ENCODE measurements at places on chromosomes 2 and 18. TPM values are rescaled to one million over a fixed set of nuclear protein-coding genes. Genes with fewer than 3 reads are reported as not detected.

The DNER gene
- not detected for total RNA-seq

The PROM2 gene
- total RNA-seq: 0.47 TPM

- peak; percentile 4 for DNase-seq
These were observed 51.1 kb upstream of the ARHGAP15 start for GRCh38 chr2:143078104-143078503.

DNA sequence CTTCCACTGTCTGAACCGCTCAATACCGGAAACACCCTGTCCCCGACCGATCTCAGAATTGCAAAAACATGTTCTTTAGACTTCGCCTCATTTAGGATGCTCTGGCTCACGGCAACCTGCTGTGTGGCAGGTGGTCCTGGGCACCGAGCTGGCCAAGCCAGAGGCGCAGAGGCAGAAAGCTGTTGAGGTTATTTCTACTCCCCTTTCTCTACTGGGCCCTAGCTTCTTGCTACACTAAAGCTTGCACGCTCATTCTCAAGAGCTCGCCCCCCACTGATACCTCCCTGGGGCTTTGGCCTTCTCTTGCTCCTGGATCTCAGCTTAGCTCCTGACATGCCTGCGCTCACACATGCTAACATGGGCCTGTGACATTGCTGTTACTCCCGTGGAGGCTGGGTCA is 417.4 kb downstream of the LPIN1 start:
- no peak for DNase-seq

- DNase-seq: no peak
These were observed 87.3 kb downstream of the DOCK10 start for GRCh38 chr2:224954980-224955379.

The EVA1A gene
- total RNA-seq: not detected

The PIEZO2 gene
- not detected for total RNA-seq

The CDK5R2 gene
- total RNA-seq: not detected

GRCh38 chr2:234348081-234348480 is 148.8 kb downstream of the ARL4C start:
- peak; percentile 26 for DNase-seq

DNA sequence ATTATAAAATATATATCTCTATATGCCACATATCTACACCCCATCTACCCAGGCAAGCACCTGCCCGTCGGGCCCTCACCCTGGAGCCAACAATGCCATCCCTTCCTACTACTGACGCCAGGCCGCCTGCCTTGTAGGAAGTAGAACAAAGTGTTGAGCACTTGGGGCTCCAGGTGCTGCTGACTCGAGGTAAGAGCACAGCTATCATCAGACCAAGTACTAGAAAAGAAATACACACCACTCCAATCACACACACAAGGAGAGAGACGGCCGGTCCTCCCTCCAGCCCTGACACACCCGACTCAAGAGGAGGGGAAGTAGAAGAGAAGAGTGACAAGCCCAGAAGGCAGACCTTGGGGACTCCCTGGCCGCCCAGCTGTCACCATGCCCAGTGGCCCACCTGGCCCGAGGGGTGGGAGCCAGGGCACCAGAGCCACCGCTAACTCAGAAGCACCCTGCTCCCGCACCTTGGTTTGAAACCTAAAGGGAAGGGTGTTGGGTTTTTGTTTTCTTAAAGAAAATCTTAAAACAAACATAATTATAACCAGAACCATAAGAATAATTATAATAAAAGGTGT is 64.0 kb upstream of the POMC start:
- no peak for DNase-seq

GRCh38 chr2:9100080-9100876 is 96.8 kb upstream of the MBOAT2 start:
- DNase-seq: no peak

GRCh38 chr2:45131587-45131986 is 122.3 kb upstream of the SIX2 start:
- no peak for DNase-seq

The LYPD6 gene
- total RNA-seq: not detected

DNA sequence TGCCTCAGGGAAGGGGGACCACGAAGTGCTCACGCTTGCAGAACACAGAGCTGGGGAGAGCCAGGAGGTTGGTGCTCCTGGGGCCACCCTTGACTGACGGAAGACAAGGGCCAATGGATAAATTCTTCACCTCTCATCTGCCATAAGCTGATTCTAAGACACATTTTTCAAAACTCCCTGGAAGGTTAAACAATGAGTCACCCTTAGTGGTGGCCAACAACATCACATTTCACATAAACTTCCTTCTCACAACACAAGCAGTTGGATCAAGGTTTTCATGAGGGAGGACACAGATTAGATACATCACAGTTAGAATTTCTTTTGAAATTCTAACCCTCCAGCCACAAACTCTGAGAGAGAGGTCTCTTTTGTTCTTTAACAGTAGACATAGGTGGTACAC is 713.6 kb upstream of the POU3F3 start:
- DNase-seq: no peak

The ERBB4 gene
- total RNA-seq: not detected

The SPEG gene
- 4.1 TPM for total RNA-seq

GRCh38 chr2:49490710-49491109 is 336.4 kb upstream of the FSHR start:
- no peak for DNase-seq

DNA sequence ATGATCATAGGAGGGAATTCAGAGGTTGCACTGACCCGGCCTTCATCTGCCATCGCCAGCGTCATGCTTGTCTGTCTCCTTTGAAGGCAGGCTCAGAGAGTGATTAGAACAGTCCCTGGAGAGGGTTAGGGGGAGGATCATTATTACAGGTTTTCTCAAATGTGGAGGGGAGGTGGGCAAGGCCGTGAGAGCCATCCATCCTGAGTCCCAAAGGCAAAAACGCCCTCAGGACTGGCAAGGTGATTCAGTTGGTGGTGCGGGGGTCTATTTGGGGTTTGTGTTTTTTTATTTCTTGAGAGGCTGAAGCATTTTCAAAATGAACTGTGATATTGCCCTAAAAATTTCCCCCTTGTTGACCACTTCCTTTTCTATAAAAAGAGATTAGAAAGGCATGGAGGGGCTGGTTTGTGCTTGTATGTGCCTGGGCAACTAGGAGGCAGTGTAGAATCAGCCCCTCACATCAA is 39.3 kb upstream of the GYPC start:
- no peak for DNase-seq

- DNase-seq: no peak
These were observed 96.4 kb downstream of the EN1 start for GRCh38 chr2:118750959-118751565.

The SERPINB5 gene
- not detected for total RNA-seq

- no peak for DNase-seq
These were observed 4.5 kb downstream of the NXPH2 start for GRCh38 chr2:138775736-138776135.

GRCh38 chr18:48930926-48931325 is 19.8 kb downstream of the SMAD7 start:
- DNase-seq: no peak

DNA sequence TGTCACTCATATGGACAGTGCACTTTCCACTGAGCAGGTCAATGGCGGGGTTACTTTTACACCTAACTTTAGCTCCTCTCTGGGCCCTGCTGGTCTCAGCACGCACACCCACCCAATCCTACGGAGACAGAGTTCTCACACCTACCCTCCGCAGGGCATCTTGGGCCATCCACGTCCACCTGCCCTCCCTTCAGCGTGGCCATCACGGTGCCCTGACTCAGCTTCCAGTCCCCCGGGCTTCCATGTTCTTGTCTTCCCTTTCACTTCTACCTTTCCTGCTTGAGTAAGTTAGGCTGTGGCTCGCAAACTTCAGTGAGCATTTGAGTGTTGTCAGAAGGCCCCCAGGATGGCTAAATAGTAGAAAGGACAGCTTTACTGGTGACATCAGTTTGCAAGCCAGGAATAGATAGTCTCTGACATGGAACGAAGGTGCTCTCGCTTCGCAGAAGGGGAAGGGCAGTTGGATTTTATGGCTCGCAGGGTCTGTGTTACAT is 232.4 kb downstream of the SEPTIN10 start:
- DNase-seq: no peak

DNA sequence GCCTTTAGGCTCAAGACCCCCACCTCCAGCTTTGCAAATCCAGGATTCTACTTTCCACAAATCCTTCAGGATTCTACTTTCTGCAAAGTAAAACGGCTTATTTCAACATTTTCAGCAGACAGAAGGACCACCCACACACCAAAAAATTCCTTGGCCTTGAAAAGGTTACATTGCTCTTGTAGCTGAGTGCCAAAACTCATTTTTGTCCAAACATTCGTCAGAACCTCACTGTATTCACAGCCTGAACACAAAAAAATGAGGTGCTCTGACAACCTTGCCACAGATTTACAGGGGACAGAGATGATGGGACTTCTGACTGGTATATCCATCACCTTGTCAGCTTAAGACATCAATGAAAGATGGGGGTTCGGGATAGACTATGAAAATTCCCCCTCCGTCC is 63.0 kb upstream of the COX7A2L start:
- DNase-seq: no peak

DNA sequence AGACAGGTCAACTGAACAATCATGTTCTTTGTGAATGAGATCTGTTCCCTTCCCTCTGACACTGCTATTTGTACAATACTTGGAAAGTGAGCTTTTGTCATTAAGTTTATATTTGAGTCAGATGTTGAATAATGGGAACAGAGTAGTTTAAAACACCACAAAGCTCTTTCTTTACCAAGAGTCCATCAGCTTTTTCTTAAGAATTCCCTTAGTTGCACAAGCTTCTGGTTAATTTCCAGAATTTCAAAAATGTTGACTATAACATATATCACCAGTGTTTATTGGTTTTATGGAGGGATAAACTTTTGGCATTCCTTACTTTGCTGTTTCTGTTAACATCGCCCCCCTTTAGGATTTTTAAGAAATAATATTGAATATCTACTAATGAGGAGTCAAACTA is 403.7 kb downstream of the CCDC85A start:
- no peak for DNase-seq

The IL36G gene
- total RNA-seq: not detected

DNA sequence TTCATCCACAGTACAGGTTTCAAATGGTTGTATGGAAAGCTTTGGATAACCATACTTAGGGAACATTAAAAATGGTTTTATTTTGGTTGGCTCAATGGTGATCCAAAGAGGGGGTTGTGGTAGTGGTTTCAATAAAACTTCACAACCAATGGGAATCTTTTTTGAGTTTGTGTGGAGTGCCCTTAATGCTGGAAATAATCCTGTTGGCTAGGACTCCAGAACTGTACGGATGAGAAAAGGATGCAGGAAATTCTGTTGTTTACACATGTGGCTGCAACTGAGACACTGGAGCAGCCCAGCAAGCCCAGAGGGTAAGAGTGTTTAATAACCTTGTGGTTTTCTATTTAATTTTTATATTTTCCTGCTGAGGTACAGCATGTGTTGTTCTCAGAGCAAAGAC is at the start of gene CCDC102B:
Gene CCDC102B, plus strand, starts transcription at position 210 of the 400 bp plus-strand sequence. CDS start 38,684 bp downstream, outside the sequence.
- DNase-seq: no peak

DNA sequence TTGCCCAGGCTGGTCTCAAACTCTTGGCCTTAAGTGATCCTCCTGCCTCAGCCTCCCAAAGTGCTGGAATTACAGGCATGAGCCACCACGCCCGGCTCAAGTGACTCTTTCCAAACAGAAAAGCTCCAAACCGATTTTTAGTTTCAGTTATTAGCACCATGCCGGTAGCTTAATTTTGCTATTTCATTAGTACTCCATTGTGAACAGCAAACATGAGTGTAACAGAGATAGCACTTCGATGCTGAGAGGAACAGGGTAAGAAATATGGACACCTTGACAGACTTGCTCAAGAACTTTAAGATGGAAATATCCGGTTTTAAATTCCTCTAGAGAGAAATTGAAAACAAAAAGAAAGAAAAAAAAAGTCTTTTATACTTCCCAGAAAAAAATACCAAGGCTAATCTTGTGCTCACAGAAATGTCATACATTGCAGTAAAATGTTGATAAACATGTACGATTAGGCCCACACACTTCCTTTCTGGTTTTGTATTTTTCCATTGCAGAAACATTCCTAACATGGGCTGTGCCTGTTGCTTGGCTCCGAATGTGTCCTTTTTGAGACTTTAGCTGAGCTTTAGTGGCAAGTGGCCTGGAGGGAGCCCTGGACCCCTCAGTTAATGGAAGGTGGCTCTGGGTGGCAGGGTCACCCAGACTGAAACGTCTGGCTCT is 18.3 kb downstream of the FHL2 start:
- DNase-seq: no peak

- DNase-seq: no peak
These were observed 822 bp downstream of the PSMG2 start for GRCh38 chr18:12703664-12704063.

DNA sequence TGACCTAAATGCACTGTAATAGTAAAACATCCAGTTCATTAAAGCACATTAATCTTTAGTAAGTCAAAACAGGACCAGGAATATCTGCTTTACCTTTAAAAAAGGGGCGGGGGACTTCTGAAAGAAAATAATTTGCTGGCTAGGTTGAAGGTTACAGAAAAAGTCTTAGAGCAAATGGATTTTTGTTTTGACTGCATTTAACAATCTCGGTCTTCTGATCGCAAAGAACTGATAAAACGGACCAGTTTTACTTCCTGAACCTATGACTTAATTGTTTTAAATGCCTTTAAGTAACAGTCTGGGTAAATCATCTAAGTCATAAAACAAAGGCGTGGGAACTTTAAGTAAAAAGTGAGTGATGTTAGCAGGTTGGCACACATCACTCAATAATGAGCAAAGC is 783 bp downstream of the BUB1 start:
- peak; percentile 15 for DNase-seq

The GREB1L gene
- not detected for total RNA-seq

DNA sequence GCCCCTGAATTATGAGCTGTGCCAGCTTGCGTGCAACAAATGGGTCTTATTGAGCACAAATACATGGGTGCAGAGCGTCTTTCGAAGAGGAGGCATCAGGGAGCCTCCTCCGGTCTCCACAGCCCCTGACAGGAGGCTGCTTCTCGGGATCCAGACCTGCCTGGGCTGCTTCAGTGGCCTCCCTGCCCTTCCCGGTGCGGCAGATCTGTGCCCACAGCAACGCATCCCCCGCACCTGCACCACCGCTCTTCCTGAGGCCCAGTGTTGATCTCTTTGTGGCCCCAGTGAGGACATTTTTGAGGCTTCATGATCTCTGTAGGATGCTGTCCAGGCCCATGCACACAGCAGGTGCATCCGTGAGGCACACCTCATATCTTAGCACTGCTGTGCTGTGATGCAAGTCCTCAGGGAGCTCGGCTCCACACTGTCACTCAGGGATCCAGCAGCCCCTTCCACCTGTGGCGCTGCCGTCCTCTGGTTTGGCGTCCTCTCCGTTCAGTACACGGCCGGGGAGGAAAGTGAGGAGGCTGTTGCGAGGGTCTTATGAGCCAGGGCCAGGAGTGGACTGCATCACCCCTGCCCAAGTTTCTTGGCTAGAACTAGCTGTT is 17.4 kb downstream of the RTP5 start:
- no peak for DNase-seq

DNA sequence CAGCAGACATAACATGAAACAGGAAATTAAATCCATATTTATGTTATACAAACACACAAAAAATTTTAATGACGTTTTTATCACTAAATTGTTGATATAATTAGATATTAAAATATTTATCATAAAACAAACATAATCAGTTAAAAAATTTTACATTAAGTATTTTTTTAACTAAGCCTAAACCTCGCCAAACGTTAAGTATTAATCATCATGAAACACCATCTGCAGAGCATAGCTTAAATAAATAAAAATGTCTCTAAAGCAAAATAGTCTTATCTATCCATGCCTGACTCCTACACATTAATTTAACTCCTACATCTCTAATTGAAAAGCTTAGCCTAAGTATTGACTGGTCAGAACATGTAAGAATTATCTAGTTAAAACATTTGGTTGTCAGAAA is 271.6 kb upstream of the RND3 start:
- DNase-seq: no peak

The ARHGAP15 gene
- total RNA-seq: 261 TPM

GRCh38 chr2:237752761-237753165 is 45.8 kb upstream of the RBM44 start:
- no peak for DNase-seq

Measured in CD4-positive, CD25-positive, alpha-beta regulatory T cell (primary cell).